Neural progenitor cell (in vitro differentiated cells): ENCODE measurements at places on chromosomes 4 and X. TPM values are rescaled to one million over a fixed set of nuclear protein-coding genes. Genes with fewer than 3 reads are reported as not detected.

DNA sequence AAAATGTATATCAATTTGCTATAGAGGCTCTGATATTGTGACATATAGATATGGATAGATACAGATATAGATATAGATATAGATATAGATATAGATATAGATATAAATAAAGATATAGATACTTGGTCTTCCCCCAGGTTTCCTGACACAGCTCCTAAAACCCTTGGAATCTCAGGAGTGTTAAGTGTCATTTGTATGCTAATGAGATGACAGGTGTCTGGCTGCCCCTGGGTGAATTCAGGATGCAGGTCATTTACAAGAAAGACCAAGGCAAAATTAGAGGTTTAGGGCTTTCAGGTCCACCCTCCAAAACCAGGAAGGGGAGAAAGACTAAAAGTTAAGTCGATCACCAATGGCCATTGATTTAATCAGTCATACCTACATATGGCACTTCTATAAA, 1034.8 kb downstream of the PDHA2 start:
- H3K4me3 ChIP-seq: no peak overlapping the region
- no peaks in the 10 kb centered on the region for H3K27me3 ChIP-seq
- H3K27ac ChIP-seq: no peak overlapping the region
- no peak for DNase-seq

DNA sequence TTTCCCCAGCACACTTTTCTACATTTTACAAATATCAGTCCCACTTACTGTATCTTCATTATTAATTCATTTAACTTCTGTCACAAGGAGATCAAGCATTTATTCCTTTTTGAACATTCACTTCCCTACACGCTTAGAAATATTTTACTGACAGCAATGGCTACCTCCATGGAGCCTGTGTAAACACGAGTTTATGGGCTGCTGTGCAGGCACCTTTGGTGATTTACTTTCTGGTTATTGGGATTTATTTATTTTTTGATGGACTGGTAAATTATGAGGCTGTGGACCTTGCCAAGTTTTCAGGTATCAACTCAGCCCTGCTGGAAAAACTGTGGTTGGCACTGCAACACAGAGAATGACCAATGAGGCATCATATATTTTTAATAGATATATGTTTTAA, 45.4 kb upstream of the PAQR3 start:
- no peak overlapping the region for H3K4me3 ChIP-seq
- H3K27me3 ChIP-seq: no peaks in the 10 kb centered on the region
- no peaks in the 10 kb centered on the region for H3K36me3 ChIP-seq
- H3K4me1 ChIP-seq: no peaks in the 10 kb centered on the region
- DNase-seq: no peak

- H3K4me3 ChIP-seq: no peak within 1 kb of the TSS
- no peaks in the 10 kb centered on the region for H3K36me3 ChIP-seq
- H3K27me3 ChIP-seq: no peaks in the 10 kb centered on the region
- DNase-seq: no peak
- H3K4me1 ChIP-seq: peaks cover 10% of the 10 kb centered on the region
These were observed at the start of gene DTHD1 for GRCh38 chr4:36281384-36282106. TSS of gene DTHD1 (plus strand) at chr4:36281616. CDS start at chr4:36281759, 143 bp downstream.

DNA sequence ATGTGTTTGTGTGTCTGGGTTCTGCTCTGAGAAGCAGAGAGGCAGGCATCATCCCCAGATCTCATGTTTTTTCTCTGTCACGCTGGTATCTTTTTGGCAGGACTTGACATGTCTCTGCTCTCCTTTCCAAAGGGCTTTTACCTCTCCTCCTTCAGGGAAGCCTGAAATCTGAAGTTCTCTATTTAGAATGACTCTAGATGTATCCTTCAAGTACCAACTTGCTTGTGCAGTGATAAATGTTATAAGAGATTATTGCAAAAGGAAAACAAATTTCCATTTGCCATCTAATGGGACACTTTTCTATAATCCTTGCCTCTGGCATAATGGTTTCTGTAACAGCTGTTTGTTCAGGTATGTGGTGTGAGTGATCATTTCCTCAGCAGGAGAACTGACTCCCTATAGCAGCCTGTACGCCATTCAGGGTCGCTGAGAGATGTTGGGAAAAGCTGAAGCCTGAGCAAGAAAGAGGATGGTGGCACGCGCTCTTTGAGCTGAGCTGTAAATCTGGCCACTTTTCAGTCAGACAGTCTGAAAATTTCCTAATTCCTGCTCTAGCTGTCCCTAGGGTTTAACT, 72.5 kb downstream of the CNGA2 start:
- no peaks in the 10 kb centered on the region for H3K27me3 ChIP-seq
- no peaks in the 10 kb centered on the region for H3K36me3 ChIP-seq
- no peaks in the 10 kb centered on the region for H3K4me1 ChIP-seq
- no peak overlapping the region for H3K27ac ChIP-seq

The HPGDS gene
- not detected in 2 replicates for total RNA-seq

- peaks cover 11% of the 10 kb centered on the region for H3K4me1 ChIP-seq
- no peak overlapping the region for H3K4me3 ChIP-seq
- no peak for DNase-seq
- H3K27me3 ChIP-seq: no peaks in the 10 kb centered on the region
- no peaks in the 10 kb centered on the region for H3K36me3 ChIP-seq
These were observed 286.8 kb upstream of the KLF3 start for GRCh38 chr4:38377195-38377594.

DNA sequence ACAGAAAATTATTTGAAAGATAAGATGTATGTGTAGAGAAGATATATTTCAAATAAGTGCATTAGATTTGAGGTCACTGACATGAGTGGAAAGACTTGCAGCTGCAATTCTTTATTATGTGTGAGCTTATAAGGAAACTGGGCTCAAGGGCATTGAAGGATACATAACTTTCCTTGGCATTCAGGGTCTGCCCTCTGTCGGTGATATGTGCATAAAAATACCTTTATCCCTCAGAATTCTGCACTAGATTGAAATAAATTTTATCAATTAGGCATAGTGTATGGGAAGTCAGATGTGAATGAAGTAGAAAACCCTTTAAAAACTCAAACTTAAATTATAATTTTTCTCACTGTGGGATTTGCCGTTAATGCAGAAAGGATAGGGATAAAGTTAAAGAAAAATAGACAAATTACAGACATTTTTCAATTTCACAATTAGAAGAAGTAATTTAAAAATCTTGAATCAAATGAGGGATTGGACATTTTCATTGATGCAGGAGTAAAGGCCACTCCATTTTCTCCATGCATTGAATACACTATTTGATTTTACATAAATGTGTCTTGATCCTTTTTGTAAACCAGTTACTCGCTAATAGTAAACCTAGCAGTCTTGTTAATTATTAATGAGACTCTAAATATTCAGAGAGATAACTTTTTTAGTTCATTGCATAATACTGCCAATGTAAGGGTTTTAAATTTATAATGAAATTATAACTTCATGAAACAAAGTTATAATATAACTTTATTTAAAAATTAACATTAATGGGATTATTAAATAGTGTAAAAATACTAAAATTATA, 21.0 kb upstream of the ETNPPL start:
- no peak overlapping the region for H3K4me3 ChIP-seq
- no peak for DNase-seq
- no peaks in the 10 kb centered on the region for H3K27me3 ChIP-seq
- no peaks in the 10 kb centered on the region for H3K36me3 ChIP-seq
- no peak overlapping the region for H3K27ac ChIP-seq
- H3K4me1 ChIP-seq: no peaks in the 10 kb centered on the region
